ELR (cell line): ENCODE measurements at places on chromosomes 11 and 22.

DNA sequence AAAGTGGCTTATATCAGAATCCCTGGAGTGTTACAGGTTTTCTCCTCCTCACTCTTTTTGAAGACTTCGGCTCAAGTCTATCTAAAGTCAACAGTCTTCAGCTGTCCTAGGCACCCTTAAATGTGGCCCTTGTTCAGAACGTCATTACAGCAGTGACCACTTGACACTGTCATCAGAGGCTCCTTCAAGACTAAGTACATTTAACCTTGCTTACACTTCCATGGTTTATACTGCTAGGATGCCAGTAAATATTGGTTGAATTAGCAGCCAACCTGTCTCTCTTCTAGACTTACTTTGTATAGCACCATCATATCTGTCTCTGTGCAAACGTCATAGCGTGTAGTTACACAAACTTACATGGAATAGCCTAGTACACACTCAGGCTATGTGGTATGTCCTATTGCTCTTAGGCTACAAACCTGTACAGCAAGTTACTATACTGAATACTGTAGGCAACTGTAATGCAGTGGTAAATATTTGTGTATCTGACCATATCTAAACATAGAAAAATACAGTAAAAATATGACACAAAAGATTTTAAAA, 13.3 kb upstream of the C11orf91 start:
- DNase-seq, result no peak

GRCh38 chr22:46124383-46125144, 25.8 kb upstream of the PPARA start:
- DNase-seq, result no peak

GRCh38 chr11:64879244-64879900, 951 bp upstream of the EHD1 start:
- no peak for DNase-seq

- DNase-seq, result peak; percentile 64
Measured at GRCh38 chr11:12685229-12685628, 11.0 kb downstream of the TEAD1 start.

- DNase-seq, result no peak
Measured at GRCh38 chr22:27574002-27574366, 227.6 kb downstream of the MN1 start.

GRCh38 chr22:27588268-27588667, 213.3 kb downstream of the MN1 start:
- DNase-seq, result no peak
